ENCODE measurements at places on chromosomes 1 and 21.

GRCh38 chr1:74474585-74474984 lies 37.8 kb downstream of the LRRC53 start:
- DNase-seq: no peak

DNA sequence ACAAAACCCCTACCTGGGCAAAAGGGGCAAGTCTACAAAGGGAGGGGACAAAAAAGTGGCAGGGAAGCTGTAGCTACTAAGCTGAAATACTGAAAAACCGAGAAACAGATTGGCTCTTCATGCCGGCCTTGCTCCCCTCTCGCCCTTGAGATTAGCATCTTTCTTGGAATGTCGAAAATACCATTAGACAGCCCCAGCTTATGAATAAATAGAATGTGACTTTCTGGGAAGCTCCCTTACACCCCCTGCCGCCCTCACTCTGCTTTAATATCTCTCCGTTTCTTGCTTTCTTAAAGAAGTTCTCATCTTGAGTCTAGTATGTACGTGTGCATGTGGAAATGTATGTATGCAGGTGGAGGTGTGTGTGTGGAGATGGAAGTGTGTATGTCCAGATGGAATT lies 14.1 kb downstream of the TRAF3IP3 start:
- DNase-seq: no peak

DNA sequence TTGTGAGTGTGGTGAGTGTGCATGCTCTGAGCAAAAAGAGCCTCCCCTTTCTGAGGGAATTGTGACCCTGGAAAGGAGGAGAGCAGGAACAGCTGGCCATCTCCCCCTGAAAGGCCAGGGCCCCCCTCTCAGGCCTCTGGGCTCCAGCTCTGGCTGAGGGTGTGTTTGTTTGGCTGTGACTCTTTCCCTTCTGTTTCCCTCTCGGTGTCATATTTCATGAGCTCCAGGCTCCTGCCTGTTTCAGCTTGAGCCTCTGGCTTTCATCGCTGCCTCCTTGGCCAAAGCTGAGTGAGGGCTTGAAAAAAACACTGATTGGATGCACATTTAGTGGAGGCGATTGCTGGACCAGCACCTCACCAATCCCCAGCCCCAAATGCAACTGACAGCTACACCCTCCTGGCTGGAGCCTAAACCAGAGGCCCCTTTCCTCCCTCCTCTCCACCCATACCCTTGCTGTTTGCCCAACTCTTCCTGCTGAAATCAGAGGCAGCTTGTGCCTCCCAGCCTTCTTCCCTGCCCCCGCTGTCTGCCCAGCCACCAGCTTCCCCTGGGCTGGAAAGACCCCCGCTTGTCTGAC lies 64.1 kb downstream of the DDR2 start:
- no peak for DNase-seq

GRCh38 chr1:119482517-119483425 lies 24.2 kb upstream of the HSD3B1 start:
- no peak for DNase-seq

- no peak for DNase-seq
Observed at GRCh38 chr1:91619881-91620280, 119.2 kb downstream of the CDC7 start.

GRCh38 chr21:15250384-15250783 lies 185.6 kb upstream of the NRIP1 start:
- DNase-seq: no peak

- no peak for DNase-seq
Observed at GRCh38 chr1:217881131-217881543, 250.0 kb downstream of the SPATA17 start.

- no peak for DNase-seq
Observed at GRCh38 chr1:22450351-22451021, 1.2 kb upstream of the ZBTB40 start.

DNA sequence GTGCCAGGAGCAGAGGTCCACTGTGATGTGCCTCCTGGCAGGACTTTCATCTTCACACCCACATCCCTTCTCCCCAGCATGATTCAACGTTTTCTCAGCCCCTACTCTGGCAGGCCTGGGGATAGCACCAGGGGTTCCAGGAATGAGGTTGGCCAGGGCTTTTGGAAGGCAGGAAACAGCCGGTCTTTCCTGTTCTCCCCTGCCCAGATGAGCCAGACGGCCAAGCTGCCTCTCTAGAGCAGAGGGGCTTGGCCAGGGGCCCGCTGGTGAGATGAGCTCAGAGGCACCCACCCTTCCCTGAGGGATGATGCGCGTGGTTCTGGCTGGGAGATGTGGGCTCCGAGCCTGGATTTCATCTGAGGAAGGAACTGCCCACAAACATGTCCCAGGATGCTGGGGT lies 4.3 kb upstream of the MFAP2 start:
- DNase-seq: no peak

DNA sequence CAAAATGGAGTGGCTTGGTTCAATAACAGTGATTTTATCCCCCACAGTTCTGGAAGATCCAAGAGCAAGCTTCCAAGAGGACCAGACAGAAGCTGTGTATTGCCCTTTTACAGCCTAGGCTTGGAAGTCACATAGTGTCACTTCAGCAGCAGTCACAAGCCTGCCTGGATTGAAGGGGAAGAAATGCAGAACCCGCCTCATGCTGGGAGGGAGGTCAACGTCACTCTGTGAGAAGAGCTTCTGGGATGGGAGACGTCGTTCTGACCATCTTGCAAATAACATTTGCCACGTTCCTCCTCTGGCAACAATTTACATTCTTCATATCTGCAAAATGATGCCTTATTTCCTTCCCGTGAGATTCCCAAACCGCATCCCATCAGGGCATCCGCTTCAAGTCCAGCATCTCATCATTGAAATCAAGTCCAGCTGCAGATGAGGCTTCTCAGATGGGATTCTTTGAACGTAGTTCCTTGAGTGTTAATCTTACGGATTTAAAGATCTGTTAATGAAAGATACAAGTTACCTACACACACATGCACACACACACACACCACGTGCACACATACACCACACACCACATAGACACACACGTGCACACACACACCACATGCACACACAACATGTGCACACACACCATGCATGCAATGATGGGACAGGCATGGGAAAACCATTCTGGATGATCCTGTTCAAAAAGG lies 23.9 kb upstream of the KIF1B start:
- no peak for DNase-seq
